Heart right ventricle (tissue), 16 donors: ENCODE measurements at places on chromosomes 11 and 22. TPM values are rescaled to one million over a fixed set of nuclear protein-coding genes. Genes with fewer than 3 reads are reported as not detected.

DNA sequence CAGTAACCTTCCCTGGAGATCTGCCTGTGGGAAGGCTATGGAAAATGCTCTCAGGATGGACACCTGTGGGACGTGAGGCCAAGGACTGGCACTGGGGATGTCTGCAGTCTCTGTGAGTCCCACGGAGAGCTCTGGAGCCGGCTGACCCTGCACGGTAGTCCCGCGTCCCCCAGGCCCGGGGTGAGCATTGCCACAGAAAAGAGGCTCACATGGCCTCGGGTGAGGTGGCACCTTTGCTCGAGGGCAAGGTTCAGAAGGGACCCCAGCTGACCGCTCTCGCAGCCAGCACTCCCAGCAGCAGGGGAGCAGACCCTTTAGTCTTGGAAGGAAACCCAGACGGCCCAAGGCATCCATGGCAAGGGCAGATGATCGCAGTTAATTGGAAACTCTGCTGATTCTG is 9.0 kb downstream of the RTL6 start:
- no peak for DNase-seq
- H3K27ac ChIP-seq, result no peak overlapping the region
- H3K4me1 ChIP-seq, result peaks cover 7% of the 10 kb centered on the region

- H3K27me3 ChIP-seq, result no peaks in the 10 kb centered on the region
- no peaks in the 10 kb centered on the region for H3K4me1 ChIP-seq
- H3K4me3 ChIP-seq, result no peak overlapping the region
- no peak for DNase-seq
Observed at GRCh38 chr11:121564948-121565684, 112.3 kb upstream of the SORL1-AS1 start.

The IL17REL gene
- total RNA-seq, result not detected

DNA sequence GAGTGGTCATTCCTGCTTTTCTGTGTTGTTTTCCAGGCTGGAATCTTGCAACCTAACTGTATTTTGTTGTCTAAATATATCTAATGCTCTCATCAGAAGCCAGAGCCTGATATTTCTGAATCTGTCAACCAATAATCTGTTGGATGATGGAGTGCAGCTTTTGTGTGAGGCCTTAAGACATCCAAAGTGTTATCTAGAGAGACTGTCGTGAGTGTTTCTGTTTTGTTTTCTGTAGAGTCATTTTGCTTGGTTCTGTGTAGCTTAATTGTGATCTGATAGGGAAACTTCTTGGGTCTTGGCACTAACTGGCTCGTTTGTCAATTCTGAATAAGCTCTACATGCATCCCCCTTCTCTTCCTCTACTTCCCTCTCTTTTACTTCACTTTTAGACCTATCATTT is 31.2 kb upstream of the RBMXL2 start:
- no peak for DNase-seq
- H3K36me3 ChIP-seq, result no peaks in the 10 kb centered on the region
- no peaks in the 10 kb centered on the region for H3K27me3 ChIP-seq
- no peak overlapping the region for H3K4me3 ChIP-seq
- peaks cover 8% of the 10 kb centered on the region for H3K4me1 ChIP-seq
- H3K27ac ChIP-seq, result no peak overlapping the region

GRCh38 chr11:134524201-134524600 is 112.2 kb upstream of the B3GAT1 start:
- no peak for DNase-seq
- no peak overlapping the region for H3K27ac ChIP-seq
- H3K36me3 ChIP-seq, result no peaks in the 10 kb centered on the region
- no peak overlapping the region for H3K4me3 ChIP-seq
- no peaks in the 10 kb centered on the region for H3K4me1 ChIP-seq
- H3K27me3 ChIP-seq, result no peaks in the 10 kb centered on the region

The POU2F3 gene
- not detected for total RNA-seq

- peaks cover 11% of the 10 kb centered on the region for H3K4me1 ChIP-seq
- DNase-seq, result peak; percentile 31
- H3K27ac ChIP-seq, result no peak overlapping the region
- H3K4me3 ChIP-seq, result no peak overlapping the region
- H3K36me3 ChIP-seq, result no peaks in the 10 kb centered on the region
Observed at GRCh38 chr11:32385998-32386397, 49.3 kb downstream of the WT1 start.

DNA sequence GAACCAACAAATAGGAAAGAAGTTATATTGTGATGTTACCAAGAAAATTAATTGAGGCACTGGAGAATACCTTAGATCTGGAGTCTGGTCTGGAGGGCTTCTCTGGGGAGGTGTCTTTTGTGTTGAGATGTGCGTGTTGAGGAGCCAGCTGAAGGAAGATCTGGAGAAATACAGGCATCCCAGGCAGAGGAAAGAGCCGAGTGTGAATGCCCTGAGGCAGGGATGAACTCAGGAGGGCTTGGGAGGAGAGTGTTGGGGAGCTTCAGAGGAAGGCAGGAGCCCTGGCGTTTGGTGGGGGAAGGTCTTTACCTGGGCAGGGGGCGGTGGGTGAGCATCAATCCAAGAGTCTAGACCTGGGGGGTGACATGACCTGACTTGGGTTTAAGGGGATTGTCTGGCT is 13.1 kb downstream of the SYNGR1 start:
- H3K4me1 ChIP-seq, result peaks cover 20% of the 10 kb centered on the region
- no peaks in the 10 kb centered on the region for H3K36me3 ChIP-seq
- no peak for DNase-seq
- H3K4me3 ChIP-seq, result no peak overlapping the region
- no peaks in the 10 kb centered on the region for H3K27me3 ChIP-seq

The OSM gene
- total RNA-seq, result 0.47 TPM

DNA sequence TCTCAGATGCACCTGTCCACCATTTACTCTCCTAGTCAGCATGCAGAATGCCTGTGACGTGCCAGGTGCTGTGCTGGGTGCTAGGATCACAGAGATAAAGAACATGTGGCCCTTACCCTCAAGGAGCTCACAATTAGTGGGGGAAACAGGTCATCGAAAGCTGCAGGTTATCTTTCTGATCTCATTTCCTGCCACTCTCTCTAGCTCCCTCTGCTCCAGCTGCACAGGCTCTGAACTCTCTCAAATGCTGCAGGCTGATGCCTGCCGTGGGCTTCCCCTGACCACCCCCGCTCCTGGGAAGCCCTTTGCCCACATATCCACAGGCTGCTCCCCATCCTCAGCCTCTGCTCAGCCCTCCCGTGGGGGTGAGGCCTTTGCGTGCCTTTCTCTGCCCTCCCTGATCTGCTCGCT is 29.6 kb downstream of the SHANK3 start:
- no peak overlapping the region for H3K27ac ChIP-seq
- peaks cover 39% of the 10 kb centered on the region for H3K36me3 ChIP-seq
- H3K4me3 ChIP-seq, result no peak overlapping the region
- no peak for DNase-seq
- no peaks in the 10 kb centered on the region for H3K27me3 ChIP-seq

The OR51E2 gene
- total RNA-seq, result 0.12 TPM

DNA sequence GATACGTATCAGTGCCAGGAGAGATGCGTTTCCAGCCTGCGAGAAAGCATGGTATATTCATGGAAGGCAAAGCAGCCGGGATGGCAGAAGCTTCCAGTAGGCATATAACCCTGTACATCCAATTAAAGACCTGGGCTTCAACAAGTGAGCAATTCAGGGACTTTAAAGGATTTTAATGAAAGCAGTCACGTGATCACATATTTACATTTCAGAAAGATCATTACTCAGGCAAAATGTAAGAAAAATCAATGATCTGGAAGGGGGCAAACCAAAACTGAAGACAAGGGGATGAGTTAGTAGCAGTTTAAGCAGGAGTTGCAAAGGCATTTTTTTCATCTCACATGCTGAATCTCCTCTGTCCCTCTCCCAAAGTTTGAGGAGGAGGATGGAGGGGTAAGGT is 7.8 kb downstream of the CDON start:
- no peaks in the 10 kb centered on the region for H3K36me3 ChIP-seq
- H3K4me3 ChIP-seq, result no peak overlapping the region
- no peak overlapping the region for H3K27ac ChIP-seq
- H3K4me1 ChIP-seq, result no peaks in the 10 kb centered on the region

The OR5AP2 gene
- not detected for total RNA-seq

GRCh38 chr11:30128269-30128932 is 102.4 kb upstream of the FSHB start:
- H3K4me3 ChIP-seq, result no peak overlapping the region
- H3K27ac ChIP-seq, result no peak overlapping the region
- no peaks in the 10 kb centered on the region for H3K36me3 ChIP-seq
- H3K4me1 ChIP-seq, result no peaks in the 10 kb centered on the region
- DNase-seq, result peak; percentile 5
- H3K27me3 ChIP-seq, result no peaks in the 10 kb centered on the region

GRCh38 chr11:34790620-34791019 is 125.6 kb downstream of the APIP start:
- no peak for DNase-seq
- H3K36me3 ChIP-seq, result no peaks in the 10 kb centered on the region
- no peak overlapping the region for H3K27ac ChIP-seq
- peaks cover 19% of the 10 kb centered on the region for H3K4me1 ChIP-seq
- H3K4me3 ChIP-seq, result no peak overlapping the region

DNA sequence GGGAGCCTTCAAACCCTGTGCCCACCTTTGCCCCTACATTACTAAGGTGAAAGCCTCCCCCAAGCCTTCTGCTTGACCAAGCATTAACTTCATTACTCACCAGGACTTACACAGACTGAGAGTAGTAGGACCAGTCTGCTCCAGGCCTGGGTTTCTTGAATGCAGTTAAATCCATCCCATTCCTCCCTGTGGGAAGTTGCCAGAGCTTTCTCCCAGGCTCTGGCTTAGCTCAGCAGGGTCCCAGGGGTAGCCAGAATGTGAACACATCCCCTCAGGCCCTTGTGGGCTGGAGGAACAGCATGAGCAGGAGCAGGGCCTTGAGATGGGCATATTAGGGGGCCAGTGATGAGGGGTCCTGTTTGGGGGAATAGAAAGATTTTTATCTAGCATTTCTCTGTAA is 59.9 kb downstream of the RRM1 start:
- H3K36me3 ChIP-seq, result no peaks in the 10 kb centered on the region
- H3K4me3 ChIP-seq, result no peak overlapping the region
- no peaks in the 10 kb centered on the region for H3K4me1 ChIP-seq
- no peak overlapping the region for H3K27ac ChIP-seq
- no peaks in the 10 kb centered on the region for H3K27me3 ChIP-seq

DNA sequence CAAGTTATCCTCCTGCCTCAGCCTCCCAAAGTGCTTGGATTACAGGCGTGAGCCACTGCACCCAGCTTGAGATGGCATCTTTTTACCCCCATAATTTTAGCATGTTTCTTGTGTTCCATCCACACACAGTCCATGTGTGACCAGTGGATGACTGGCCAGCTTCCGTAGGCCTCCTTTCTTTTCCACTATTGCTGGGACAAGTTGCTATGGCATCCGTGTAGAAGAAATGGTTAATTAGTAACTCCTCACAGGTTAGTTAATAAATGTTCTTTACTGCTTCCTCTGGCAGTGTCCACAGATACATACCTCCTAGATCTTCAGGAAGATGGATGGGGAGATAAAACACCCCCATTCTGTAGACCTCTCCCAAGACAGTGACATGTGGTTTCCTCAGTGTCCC is 154.3 kb upstream of the RASSF10 start:
- H3K36me3 ChIP-seq, result no peaks in the 10 kb centered on the region
- no peaks in the 10 kb centered on the region for H3K27me3 ChIP-seq
- peaks cover 21% of the 10 kb centered on the region for H3K4me1 ChIP-seq

GRCh38 chr11:134014511-134014910 is 54.4 kb upstream of the JAM3 start:
- no peak overlapping the region for H3K27ac ChIP-seq
- no peaks in the 10 kb centered on the region for H3K27me3 ChIP-seq
- H3K4me3 ChIP-seq, result no peak overlapping the region

- H3K27ac ChIP-seq, result no peak overlapping the region
- DNase-seq, result no peak
- no peaks in the 10 kb centered on the region for H3K27me3 ChIP-seq
- no peaks in the 10 kb centered on the region for H3K4me1 ChIP-seq
- no peak overlapping the region for H3K4me3 ChIP-seq
- H3K36me3 ChIP-seq, result no peaks in the 10 kb centered on the region
Observed at GRCh38 chr11:69473276-69473845, 8.1 kb upstream of the LINC01488 start.

The AIP gene
- total RNA-seq, result 47.4 TPM

The OOSP4A gene
- not detected for total RNA-seq

DNA sequence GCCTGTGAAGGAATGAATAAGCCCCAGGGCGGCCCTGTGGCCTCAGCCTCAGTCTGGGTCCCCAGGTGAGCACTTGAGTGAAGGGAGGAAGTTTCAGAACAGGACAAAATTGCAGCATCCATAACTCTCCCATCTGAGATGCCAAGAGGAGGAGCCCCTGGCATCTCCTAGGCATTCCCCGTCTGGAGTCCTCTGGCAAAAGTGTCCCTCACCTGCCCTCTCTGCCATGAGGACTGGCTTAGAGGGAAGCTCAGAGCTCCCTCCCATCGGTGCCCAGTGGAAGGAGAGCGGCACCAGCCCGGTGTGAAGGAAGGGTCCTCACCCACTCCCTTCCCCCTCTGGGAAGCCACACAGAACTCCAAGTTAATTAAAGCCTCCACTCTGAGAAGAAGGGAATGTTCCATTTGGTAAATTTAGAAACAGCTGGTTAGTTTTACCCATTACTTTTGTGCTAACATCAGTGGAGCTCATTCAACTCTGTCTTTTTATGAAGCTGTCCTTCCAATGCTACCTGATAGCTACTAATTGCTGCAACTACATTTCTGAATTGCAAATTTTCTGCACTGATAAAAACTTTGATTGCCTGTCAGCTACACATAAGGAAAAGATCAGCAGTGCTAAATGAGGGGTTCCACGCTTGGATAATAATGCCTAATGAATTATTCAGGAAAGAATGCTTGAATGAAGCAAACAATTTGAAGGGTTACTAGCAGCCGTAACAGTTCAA is 123.3 kb upstream of the RCN1 start:
- H3K27me3 ChIP-seq, result no peaks in the 10 kb centered on the region
- no peak overlapping the region for H3K27ac ChIP-seq
- DNase-seq, result no peak
- peaks cover 18% of the 10 kb centered on the region for H3K4me1 ChIP-seq
- no peaks in the 10 kb centered on the region for H3K36me3 ChIP-seq

The PLAAT5 gene
- total RNA-seq, result 0.77 TPM

- no peak overlapping the region for H3K4me3 ChIP-seq
- no peak for DNase-seq
- H3K36me3 ChIP-seq, result no peaks in the 10 kb centered on the region
- H3K27me3 ChIP-seq, result no peaks in the 10 kb centered on the region
- no peaks in the 10 kb centered on the region for H3K4me1 ChIP-seq
Observed at GRCh38 chr11:135006800-135007199, 594.8 kb upstream of the B3GAT1 start.
